Inflammatory macrophage treated with lipopolysaccharide for 4 hours (primary cell): ENCODE measurements at places on chromosomes 16 and 17.

- DNase-seq, result peak; percentile 74
These were observed 119.5 kb downstream of the IRF8 start for GRCh38 chr16:86018487-86018886.

- DNase-seq, result no peak
These were observed 16.1 kb downstream of the ESRP2 start for GRCh38 chr16:68219725-68220351.

DNA sequence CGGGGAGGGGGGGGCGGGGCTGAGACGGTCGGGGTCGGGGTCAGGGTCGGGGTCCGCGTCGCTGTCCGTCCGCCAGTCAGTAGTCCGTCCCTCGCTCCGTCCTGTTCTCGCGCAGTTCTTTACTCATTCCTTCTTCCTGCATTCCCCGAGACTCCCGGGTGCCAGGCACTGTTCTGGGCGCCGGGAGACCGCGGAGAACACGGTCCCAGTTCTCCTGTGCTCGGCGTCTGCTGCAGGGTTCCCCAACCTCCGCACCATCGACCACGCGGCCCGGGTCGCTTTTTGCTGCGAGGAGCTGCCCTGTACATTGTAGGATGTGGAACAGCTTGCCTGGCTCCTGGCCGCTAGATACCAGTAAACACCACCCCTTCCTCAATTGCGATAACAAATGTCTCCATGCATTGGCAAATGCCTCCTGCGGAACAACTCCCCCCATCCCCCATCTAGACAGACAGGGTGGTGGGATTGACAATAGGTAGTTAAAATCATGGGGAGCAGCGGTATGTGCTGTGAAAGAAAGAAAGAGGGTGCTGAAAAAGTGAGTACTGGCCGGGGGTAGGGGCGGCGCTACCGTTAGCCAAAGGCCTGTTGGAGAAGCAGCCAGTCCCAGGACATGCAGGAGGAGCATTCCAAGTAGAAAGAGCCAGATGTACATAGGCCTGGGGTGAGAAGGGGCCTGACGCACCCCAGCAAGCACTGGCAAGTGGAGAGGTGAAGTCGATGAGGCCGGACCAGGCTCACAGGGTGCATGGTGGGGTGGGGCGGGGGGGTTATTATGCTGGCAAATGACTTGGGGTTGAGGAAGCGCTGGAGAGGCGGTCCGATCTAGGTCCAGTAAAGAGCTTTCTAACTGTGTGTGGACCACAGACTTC is 631 bp downstream of the TRAF7 start:
- peak; percentile 23 for DNase-seq

- DNase-seq, result no peak
These were observed 1.5 kb upstream of the GPRC5C start for GRCh38 chr17:74430385-74430705.

DNA sequence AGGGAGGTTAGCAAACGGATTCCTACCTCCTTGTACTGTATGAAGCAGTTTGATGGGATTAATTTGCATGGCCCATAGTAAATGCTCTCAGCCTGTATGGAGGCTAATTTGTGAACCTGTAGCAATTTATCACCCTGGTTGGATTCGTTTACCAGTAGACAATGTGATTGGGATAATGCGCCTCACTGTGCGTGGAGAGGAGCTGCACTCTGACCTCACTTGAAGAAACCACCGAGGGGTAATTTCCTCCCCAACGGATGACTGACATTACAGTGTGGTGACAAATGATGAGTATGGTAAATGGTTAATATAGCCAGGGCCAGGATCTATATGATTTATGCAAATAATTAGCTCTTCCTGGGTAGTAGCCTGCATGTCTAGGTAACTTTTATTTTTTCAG is 479.1 kb upstream of the RBFOX1 start:
- no peak for DNase-seq

DNA sequence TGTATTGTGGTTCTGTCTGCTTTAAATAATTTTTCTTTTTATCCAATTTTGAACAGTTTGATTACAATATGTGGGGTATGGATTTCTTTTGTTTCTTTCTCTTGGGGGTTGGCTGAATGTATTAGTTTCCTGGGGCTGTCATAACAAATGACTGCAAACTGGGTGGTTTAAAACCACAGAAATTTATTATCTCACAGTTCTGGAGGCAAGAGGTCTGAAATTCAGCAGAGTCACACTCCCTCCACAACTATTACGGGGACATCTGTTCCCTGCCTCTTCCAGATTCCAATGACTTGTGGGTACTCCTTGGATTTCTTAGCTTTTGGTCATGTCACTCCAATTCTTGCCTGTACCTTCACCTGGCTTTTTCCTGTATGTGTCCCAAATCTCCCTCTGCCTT is 23.7 kb downstream of the COX11 start:
- DNase-seq, result no peak

DNA sequence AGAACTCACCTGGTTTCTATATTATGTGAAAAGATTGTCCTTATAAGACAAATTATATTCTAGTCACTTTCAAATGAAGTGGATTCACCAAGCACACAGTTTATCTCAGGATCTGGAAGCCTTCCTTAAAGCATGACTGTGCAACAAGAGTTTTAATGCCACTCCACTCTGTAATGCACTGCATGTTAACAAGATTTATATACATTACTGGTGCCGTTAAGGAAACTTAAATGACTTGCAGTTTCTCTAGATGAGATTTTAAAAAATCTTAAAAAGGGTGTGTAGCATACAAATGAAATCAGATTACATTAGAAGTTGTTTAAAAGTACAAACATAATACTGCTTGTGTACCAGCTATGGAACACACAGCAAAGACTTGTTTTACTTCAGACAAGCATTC is 150.8 kb downstream of the SNX11 start:
- DNase-seq, result no peak

DNA sequence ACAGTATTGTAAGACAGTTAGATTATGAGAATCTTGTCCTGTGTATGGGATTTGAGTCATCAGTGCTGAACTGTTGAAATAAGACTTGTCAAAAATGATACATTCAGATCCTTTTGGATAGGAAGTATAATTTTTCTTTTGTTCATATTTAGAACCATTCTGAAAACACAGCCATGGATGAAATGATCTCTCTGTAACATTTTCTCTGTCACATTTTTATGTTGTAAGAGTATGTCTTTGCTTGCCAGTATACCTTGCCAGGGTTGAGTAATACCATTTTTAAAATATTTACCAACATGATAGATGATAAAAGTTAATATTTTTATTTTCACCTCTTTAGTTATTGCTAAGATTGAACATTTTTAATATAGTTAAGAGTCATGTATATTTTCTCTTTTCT is 45.0 kb downstream of the NSRP1 start:
- DNase-seq, result no peak

DNA sequence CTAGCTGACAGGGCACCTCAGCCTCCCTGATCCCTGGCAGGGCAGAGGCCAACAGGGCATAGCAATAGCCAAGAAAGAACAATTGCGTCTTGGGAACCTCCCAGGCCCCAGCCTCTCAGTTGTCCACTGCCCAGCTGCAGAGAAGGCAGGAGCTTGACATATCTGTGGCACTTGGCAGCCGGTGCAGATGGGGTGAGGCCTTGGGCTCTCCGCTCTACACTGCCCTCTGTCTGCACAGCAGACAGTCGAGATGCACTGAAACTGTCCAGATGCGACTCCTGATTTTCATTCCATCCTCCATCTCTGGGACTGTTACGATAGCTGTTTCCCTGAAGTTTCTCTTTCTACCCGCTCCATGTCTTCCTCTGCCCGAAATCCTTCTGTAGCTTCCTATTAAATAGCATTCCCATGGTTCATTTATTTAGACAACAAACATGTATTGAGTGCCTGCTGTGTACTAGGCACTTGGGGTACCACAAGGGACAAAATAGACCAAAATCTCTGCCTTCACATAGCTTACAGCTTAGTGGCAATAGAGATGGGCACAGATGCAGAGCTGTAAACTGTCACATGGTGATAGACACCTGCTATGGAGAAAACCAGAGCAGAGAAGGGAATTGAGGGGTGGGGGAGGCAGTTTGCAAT is 3.3 kb downstream of the POLR3E start:
- DNase-seq, result peak; percentile 41

DNA sequence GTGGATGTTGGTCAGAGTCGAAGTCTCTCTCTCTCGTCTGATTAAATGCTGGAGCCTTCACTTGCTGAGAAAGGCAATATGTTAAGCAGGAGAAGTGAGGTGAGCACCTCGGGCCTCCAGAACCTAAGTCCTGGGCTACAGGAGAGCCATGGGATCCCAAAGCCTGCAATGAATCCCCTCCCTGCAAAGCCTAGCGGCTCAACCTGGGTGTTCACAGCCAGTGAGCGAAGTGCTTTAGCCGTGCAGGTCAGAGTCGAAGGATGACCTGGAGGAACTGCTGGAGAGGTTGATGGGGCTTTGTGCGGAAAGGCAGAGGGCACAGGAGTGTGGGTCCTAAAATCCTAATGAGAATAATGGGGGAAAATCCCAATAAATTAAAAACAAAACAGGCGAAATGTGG is 267.8 kb downstream of the ENGASE start:
- DNase-seq, result no peak

DNA sequence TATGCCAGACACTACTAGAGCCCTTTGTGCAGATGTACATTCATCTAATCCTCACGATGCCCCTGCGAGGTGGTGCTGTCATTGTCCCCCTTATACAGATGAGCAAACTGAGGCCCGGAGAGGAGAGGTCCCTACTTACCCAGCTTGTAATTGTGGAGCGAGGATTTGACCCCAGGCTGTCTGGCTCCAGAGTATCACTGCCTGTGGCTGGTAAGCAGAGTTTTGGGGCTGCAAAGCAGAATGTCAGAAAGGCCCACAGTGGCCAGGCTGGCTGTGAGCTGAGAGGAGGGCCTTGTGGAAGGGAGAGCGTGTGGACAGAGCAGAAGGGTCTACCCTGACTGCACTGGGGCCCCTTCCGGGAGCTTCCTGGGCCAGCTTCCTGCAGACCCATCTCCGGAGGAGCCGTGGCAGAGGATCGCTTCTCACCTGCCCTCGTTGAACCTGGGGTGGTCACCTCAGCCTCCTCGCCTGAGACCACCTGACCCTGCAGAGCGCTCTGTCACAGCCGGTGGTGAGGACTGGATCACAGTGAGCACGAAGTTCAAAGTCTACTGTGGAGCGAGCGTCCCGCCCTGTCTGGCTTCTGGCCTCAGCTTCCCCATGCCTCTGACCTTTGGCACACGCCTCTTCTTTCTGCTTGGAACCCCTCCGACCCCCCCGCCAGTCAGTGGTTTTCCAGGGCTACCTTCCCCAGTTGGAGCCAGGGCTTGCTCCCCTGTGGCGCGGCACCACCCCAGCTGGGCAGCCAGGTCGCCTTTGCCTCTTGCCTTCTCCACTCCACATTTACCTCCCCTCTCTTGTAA is 12.1 kb downstream of the CMIP start:
- no peak for DNase-seq

- DNase-seq, result peak; percentile 86
These were observed 53.6 kb upstream of the ICAM2 start for GRCh38 chr17:64073771-64074703.

DNA sequence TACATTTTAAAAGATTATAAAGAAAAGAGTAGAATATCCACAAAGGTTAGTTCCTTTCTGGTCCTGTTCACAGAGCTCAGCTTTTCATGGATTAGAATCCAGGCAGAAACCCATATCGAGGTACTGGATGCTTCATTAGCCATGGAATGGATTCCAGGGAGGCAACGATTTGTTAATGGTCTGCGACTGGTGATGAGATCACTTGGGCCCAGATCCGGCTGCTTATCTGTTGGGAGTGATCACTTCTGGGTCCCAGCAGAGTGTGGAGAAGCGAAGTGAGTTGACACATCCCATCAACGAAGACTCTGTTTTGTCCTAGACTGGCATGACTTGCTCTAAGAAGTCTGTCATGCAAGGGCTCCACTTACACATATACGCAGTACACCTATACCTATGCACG is 165.8 kb downstream of the MAF start:
- DNase-seq, result no peak

GRCh38 chr17:61416540-61417363 is 17.1 kb downstream of the TBX2 start:
- DNase-seq, result peak; percentile 76

DNA sequence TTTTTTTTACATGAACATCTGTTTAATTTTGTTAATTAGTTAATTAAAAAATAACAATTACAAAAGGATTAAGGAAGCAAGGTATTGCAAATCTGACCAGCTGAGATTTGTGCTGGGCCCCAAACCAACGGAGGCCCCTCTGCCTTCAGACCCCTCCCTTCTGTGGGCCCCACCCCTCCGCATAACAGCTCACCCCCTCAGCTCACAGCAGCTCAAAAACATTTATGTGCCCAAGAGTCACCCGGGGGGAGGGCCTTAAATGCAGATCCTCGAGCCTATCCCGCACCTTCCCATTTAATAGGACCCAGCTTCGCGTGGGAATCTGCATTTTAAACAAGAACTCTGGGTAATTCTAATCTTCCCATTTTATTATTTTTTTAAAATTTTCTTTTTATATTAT is 75.0 kb downstream of the MGAT5B start:
- no peak for DNase-seq

GRCh38 chr16:27690608-27691007 is 140.7 kb downstream of the KATNIP start:
- peak; percentile 22 for DNase-seq

DNA sequence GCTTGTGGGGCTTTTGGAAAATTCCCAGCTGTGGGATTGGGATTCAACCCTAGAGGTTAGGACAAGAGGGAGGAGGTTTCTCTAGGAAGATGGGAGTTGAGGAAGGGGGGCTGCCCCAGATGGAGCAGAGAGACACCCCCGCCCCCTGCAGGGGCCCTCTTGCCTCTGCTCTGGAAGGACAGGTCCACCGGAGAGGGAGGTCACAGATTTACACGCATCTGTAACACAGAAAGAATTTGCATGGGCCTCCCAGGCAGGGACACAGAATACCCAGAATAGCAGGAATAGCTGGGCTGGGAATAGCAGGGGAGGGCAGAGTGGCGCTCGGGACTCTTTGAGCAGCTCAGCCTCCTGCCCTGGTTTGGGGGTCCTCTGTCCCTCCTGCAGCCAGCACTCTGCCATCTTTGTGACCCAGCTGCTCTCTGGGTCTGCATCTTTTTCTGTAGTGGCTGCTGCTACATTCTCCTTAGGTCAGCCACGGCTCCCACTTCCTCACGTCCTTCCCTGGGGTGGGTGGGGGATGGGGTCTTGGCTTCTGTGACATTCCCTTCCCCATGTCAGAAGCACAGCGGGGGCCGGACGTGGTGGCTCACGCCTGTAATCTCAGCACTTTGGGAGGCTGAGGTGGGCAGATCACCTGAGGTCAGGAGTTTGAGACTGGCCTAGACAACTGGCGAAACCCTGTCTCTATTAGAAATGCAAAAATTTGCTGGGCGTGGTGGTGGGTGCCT is 33.9 kb upstream of the PLLP start:
- DNase-seq, result no peak

DNA sequence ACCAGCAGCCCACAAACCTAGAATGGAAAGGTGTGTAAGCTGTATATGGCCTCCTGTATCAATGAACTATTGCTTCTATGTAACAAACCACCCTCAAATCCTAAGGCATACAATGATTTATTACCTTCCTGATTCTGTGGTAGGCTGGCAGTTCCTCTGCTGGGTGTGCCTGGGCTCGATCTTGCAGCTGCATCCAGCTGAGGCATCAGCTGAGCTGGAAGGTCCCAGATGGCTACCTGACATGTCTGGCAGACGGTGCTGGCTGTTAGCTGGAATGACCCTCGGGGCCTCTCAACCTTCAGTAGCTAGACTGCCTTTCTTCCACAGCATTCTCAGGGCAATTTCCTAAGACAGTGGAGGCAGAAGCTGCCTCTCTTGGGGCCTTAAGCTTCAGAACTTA is 152.7 kb downstream of the RAB11FIP4 start:
- DNase-seq, result no peak
